ENCODE measurements at places on chromosomes 5 and 9. TPM values are rescaled to one million over a fixed set of nuclear protein-coding genes. Genes with fewer than 3 reads are reported as not detected.
A peak's percentile ranks its signal among the peaks of the same experiment; 100 is the strongest.

DNA sequence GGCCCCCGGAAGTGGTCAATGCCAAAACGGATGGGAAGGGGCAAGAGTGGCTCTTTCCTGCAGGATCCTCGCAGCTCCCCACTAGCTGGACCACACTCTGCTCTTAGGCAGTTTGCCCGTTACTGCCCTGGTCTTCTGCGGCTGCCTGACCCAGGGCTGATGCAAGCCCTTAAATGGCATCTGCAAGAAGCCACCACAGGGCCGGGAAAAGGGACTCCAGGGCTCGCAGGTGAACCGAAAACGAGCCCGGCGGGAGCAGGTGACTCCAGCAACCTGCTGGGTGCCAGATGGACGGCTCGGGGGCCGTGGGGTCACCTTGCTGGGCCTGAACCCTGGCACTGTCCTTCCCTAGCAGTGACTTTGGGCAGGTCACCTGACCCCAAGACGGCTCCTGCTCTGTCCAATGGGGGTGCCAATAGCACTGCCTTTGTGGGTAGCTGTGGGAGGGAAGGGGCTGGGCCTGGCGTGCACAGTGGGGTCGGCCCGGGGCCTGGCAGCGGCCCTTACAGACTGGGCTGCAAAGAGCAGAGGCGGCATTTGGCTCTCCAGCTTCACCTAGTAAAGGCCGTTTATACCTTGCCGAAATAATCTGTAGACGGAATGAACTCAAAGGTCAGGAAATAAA, 1.3 kb downstream of the TMEM250 start:
- DNase-seq = no peak

GRCh38 chr9:110180511-110181434, 27.2 kb downstream of the C9orf152 start:
- DNase-seq = no peak

- no peak for DNase-seq
Measured at GRCh38 chr9:103287361-103287760, 292.2 kb downstream of the CYLC2 start.

DNA sequence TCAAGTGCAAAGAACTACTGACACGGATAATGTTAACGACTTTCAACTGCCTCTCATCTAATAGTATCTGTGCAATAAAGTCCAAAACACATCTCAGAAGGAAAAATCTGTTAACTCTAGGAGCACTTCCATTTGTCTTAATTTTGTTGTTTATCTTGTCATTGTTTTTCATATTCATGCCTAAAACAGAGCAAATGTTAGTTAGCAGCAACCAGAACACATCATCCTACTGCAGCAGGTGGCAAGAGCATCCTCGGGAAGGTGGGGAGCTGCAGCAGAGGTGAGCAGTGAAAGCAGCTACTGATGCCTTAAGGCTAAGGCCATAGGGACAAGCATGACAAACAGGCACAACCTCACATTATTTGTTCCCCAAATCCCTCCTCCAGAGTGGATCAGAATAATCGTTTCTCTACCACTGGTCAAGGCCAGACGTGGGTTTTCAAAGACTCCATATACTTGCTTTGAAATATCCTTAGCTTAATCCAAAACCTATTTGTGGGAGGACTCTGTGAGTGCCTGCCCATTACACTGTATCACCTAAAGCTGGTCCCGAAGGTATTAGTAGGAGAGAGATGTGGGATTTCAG, 1.0 kb downstream of the HMGCS1 start:
- no peak for DNase-seq

GRCh38 chr9:103037508-103038477, 42.7 kb downstream of the CYLC2 start:
- DNase-seq = no peak

GRCh38 chr9:7974335-7974960, 174.9 kb upstream of the DMAC1 start:
- DNase-seq = peak; percentile 55

GRCh38 chr5:6749026-6749716, 35.9 kb downstream of the TENT4A start:
- no peak for DNase-seq

GRCh38 chr9:96460882-96461281, 10.9 kb downstream of the HABP4 start:
- no peak for DNase-seq

GRCh38 chr5:132667761-132668705, 5.8 kb upstream of the IL4 start:
- DNase-seq = no peak

DNA sequence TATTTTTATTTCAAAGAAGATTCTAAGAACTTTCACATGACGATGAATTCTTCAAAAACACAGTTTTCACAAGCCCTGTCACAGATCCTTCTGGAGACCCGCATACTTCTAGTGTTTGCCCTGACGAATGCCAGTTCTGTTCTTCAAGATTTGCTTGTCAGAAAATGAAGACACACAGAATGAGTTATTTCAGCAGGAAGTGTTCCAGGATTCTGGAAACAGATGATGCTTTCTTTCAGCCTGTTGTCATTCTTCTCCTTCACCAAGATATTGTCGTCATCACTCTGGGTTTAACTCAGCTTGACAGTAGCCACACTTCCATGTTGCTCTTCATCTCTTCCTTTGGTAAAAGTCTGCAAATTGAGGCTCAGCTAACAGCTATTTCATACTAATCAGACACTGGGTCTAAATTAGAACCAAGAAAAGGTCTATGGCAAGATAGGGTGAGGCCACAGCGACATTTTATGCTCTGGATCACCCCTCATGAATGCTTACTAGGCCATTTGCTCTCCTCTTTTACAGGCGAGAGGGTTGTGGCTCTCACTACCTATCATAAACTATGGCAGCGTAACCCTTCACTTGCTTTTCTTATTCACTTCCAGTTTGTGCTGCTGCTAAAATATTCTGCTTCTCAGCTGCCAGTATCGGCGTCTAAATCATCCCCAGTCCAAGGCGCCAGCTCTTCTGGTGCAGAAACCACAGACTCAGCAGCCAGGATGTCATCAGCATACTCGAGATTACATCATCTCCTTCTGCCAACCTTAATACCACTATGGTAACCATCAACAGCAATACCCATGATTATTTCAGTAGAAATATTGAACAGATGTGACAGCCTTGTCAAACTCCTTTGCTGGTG, 159.6 kb upstream of the TBCA start:
- peak; percentile 49 for DNase-seq

- no peak for DNase-seq
Measured at GRCh38 chr9:98995059-98995671, 51.5 kb downstream of the COL15A1 start.

DNA sequence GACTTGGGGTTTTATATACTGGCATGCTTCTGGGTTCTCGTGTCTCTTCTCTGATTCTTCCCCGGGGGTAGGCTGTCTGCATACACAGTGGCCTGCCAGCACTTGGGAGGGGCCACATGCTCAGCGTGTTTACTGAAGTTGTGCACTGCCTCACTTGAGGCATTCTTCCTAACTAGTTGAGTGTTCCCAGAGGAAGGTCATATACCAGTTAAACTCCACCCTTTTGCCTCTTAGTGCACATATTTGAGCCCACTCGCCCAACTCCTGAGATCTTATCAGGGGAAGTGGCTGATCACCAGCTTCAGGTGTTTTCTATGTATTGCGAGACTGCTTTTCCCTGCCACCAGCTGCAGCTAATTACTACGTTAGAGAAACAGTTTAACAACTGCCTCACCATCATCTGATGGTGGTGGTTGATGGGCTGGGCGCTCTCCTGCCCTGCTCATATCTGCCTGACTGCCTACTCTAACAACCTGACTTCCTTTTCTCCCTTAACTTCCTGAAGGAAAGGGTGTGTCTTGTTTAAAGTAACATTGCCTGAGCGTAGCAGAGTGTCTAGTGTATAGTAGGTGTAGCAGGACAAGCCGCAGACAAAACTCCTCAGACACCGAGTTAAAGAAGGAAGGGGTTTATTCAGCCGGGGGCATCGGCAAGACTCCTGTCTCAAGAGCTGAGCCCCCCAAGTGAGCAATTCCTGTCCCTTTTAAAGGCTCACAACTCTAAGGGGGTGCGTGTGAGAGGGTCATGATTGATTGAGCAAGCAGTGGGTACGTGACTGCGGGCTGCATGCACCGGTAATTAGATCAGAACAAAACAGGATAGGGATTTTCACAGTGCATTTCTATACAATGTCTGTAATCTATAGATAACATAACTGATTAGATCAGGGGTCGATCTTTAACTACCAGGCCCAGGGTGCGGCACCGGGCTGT, 60.1 kb upstream of the CLINT1 start:
- DNase-seq = peak; percentile 4

DNA sequence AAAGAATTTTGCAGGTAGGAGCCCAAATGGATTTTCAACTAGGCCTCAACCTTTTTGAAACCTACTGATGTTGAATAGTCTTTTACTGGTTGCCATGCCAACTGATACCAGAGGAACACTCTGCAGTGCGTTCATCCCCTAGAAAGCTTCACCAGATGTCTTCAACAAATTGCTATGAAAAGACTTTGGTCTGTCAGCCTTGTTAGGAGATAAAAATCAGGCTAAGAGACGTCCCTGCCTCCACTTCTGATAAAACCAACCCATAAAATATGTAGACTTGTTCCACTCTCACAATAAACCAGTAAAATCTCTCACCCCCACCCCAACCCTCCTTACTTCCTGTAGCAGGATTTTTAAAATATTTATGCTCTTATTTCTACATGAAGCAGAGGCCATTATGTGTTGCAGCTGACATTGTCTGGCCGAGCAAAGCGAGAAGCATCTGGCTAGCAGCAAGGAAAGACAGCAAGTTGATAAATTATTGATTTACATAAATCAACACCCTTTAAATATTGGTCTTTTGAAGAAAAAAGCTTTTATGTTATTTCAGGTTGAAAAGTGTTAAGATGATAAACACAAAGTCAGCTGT, 428.7 kb downstream of the ISL1 start:
- no peak for DNase-seq

Gene ITGA2
- polyA plus RNA-seq = not detected

Gene TEX48
- not detected for polyA plus RNA-seq

Gene CKMT2
- not detected for polyA plus RNA-seq

Gene SHLD3
- 4.9 TPM for polyA plus RNA-seq

Gene CNTFR
- not detected for polyA plus RNA-seq

Gene CACNA1B
- not detected for polyA plus RNA-seq

Gene LHX2
- polyA plus RNA-seq = 0.12 TPM
